ENCODE measurements at places on chromosomes 6 and 20. TPM values are rescaled to one million over a fixed set of nuclear protein-coding genes. Genes with fewer than 3 reads are reported as not detected.

RFX6 gene
- total RNA-seq = not detected

GRCh38 chr6:11632795-11633511 is 95.4 kb downstream of the TMEM170B start:
- no peaks in the 10 kb centered on the region for H3K4me1 ChIP-seq
- no peaks in the 10 kb centered on the region for H3K27me3 ChIP-seq
- no peak for DNase-seq
- H3K4me3 ChIP-seq = no peak overlapping the region
- no peak overlapping the region for H3K27ac ChIP-seq

DNA sequence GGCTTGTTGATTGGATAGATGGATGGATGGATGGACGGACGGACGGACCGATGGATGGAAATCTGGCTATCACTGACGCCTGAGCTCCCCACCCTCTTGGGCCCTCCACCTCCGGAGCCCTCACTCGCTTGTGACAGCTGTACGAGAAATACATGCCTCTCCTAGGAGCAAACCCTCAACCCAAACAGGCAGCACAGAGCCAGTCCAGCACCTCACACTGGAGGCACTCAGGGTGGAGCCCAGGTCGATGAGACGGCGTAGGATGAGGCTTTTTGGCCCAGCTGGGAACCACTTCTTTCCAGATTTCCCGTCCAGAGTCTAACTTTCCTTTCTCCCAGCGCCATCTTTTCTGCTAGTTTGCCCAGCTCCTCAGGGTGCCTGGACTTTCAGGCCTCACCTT is 2.7 kb upstream of the LY6G5C start:
- H3K4me3 ChIP-seq = no peak overlapping the region
- DNase-seq = no peak
- peaks cover 15% of the 10 kb centered on the region for H3K4me1 ChIP-seq
- H3K27ac ChIP-seq = no peak overlapping the region

GRCh38 chr20:8388141-8388540 is 256.1 kb downstream of the PLCB1 start:
- no peak overlapping the region for H3K4me3 ChIP-seq
- DNase-seq = no peak
- H3K36me3 ChIP-seq = no peaks in the 10 kb centered on the region
- H3K27ac ChIP-seq = no peak overlapping the region
- H3K4me1 ChIP-seq = no peaks in the 10 kb centered on the region

Data from naive thymus-derived CD4-positive, alpha-beta T cell (primary cell).